Fibroblast of skin of abdomen (primary cell): ENCODE measurements at places on chromosomes 2 and 18.
A peak's percentile ranks its signal among the peaks of the same experiment; 100 is the strongest.

GRCh38 chr2:38945911-38946310, 56.2 kb downstream of the ARHGEF33 start:
- no peak for DNase-seq

- DNase-seq: no peak
Measured at GRCh38 chr2:183037074-183037552, 1.1 kb downstream of the NCKAP1 start.

- DNase-seq: no peak
Measured at GRCh38 chr2:218378053-218378452, 4.0 kb upstream of the SLC11A1 start.

DNA sequence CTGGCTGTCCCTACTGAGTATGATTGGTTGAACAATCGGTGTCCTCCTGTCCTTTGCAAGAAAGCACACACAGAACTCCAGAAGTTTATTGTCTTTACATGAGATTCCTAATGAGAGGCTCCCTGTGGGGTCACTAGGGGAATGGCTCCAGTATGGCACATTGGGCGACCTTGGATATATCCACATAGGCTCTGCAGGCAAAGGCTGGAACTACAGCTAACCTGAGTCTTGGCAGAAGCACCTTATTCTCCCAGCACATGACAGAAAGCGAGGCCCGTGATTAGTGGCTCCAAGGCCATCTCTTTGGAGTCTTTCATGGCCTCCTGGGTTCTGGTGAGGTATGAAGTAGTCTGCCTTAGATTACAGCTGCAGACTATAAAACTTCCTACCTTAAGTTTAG, 49.0 kb downstream of the ZDBF2 start:
- DNase-seq: no peak

DNA sequence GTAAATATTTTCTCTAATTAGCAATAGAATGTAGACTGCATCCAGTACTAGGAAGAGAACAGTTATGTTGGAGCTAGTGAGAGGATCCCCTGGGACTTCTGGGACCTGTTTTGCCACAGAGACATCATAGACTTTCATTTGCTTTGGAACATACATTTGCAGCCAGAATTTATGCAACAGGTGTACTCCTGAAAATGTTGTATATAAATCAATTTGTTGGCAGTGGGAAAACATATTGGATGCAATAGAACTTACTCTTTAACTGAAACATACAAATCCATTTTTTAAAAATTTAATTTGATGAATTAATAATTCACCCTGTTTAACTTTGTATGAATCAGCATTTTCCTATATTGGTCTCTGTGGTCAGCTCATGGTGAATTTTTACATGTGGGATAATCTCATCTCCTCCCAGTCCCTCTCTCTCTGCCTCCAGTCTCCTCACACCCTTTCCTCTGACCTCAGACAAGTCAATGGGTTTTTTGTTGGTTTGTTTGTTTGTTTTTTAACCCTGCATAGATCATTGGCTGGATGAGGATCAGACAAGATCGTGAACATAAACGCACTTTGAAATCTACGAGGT, 263.0 kb downstream of the LPIN1 start:
- DNase-seq: no peak

- DNase-seq: peak; percentile 57
Measured at GRCh38 chr2:5695654-5696403, 3.6 kb downstream of the SOX11 start.

GRCh38 chr2:139798391-139798790, 1018.2 kb upstream of the NXPH2 start:
- peak; percentile 7 for DNase-seq

GRCh38 chr2:42828487-42829425, 36.4 kb upstream of the HAAO start:
- DNase-seq: peak; percentile 67

- DNase-seq: no peak
Measured at GRCh38 chr2:26911911-26912861, 58.3 kb upstream of the MAPRE3 start.
